ENCODE measurements at places on chromosomes 7 and 10.

GRCh38 chr7:1590887-1591286 lies 21.1 kb upstream of the PSMG3 start:
- DNase-seq = no peak

DNA sequence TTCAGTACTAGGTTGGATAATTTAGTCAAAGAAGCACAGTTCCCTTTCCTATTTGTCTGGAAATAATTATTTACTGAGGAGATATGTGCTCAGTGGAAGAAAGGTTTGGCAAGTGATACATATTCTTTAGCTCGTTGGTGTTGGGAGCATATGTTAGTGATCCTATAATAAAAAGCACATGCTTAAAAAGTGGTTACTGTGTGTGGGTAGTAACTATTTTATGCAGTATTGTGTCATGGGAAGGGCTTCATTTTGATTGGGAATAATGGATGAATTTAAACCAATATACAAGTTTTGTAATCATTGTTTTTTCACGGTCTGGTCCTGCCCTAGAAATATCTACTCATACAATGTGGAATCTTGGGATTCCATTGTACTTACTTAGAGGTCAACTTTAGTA lies 188.7 kb upstream of the PPP1R3A start:
- DNase-seq = no peak

- no peak for DNase-seq
These were observed 25.9 kb upstream of the GOLGA7B start for GRCh38 chr10:97823734-97824133.

- DNase-seq = no peak
These were observed 115.1 kb downstream of the GALNT11 start for GRCh38 chr7:152140560-152140959.

GRCh38 chr7:76507723-76508406 lies 2.5 kb upstream of the UPK3B start:
- no peak for DNase-seq

GRCh38 chr10:124741922-124742412 lies 2.2 kb downstream of the FAM53B start:
- DNase-seq = no peak

DNA sequence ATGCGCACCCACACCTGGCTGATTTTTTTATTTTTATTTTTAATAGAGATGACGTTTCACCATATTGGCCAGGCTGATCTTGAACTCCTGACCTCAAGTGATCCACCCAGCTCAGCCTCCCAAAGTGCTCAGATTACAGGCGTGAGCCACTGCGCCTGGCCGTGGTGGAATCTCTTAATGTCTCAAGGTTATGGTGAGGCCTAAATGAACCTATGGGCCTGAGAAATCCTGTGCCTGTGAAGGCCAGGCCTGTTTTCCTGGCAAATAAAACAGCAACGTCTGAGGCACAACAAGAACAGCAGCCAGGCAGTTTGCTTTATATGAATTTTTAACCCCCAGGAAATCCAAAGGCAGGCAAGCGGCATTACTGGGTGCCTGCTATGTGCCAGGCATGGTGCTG lies 297.5 kb upstream of the ZMIZ1 start:
- no peak for DNase-seq

GRCh38 chr10:18157881-18158280 lies 17.7 kb downstream of the CACNB2 start:
- no peak for DNase-seq

DNA sequence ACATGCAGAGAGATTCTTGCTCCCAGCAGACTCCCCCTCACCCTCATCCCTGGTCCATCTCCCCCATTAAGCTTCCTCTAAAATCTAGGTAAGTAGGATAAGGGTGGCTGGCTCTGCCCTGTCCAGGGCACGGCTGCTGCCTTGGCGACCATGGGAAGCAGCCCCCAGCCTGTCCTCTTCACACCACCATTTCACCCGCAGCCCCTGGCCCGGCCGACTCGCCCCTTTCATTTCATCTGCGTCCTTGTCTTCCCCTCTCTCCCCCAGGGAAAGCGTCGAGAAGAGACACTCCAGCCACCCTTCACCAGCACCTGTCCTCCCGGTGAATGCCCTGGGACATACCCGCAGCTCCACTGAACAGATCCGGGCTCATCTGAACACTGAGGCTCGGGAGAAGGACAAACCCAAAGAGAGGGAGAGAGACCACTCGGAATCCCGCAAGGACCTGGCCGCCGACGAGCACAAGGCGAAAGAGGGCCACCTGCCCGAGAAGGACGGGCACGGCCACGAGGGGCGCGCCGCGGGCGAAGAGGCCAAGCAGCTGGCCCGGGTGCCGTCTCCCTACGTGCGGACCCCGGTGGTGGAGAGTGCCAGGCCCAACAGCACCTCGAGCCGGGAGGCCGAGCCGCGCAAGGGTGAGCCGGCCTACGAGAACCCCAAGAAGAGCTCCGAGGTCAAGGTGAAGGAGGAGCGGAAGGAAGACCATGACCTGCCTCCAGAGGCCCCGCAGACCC lies 342.3 kb upstream of the GALNT17 start:
- DNase-seq = no peak

DNA sequence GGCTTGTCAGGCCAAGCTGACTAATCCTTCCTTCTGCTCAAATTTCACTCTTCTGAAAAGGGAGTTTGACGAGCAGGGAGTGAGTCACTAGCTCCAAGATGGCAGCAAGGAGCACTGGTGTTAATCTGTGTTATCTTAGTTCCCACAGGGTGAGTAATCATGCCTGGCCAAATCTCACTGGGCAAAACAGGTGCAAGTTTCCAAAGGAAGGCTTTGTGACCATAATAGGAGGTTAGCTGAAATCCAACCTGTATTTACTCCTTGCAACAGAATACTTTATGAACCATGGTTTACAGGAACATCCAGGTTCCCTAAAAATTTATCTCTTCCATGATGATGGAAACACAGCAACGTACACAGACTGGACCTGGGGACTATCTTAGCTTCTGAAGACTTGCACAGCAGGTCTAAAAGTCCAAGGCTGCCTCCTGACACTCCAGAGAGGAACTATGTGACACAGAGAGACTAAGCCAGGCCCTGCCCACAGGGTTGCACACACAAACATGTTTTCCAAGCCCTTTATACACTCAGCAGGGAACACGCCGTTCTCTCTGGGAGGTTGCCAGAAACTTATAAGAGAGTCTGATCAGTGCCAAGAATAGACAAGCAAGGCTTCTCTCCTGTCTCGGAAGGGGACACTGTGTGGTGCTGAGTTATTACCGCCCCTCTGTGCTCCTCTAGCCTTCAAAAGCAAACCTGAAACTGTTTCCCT lies 46.3 kb downstream of the PDK4 start:
- DNase-seq = peak; percentile 46

DNA sequence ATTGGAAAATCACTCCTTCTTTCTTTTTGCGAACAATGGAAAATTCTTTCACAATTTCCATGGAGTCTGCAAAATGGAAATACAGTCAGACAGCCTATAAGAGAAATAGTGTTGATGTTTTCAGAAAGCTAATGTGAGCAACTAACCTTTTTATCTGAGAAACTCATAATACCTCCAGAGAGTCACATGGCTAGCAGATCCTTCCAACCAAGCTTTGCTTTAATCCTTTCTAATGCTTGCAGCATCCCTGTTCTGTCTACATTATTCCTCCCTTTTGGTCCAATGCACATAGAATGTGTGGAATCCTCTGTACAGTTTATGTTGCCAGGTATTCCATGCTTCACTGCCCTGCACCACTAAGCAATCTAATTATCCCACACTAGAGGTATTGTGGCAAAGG lies 717.5 kb upstream of the LRRN3 start:
- no peak for DNase-seq

GRCh38 chr7:100894860-100895700 lies 608 bp downstream of the ACHE start:
- DNase-seq = no peak

GRCh38 chr7:157566631-157567006 lies 229.8 kb downstream of the DNAJB6 start:
- no peak for DNase-seq
